Cardiac septum (tissue), 1 donor: ENCODE measurements at places on chromosomes 1 and 21. TPM values are rescaled to one million over a fixed set of nuclear protein-coding genes. Genes with fewer than 3 reads are reported as not detected.

DNA sequence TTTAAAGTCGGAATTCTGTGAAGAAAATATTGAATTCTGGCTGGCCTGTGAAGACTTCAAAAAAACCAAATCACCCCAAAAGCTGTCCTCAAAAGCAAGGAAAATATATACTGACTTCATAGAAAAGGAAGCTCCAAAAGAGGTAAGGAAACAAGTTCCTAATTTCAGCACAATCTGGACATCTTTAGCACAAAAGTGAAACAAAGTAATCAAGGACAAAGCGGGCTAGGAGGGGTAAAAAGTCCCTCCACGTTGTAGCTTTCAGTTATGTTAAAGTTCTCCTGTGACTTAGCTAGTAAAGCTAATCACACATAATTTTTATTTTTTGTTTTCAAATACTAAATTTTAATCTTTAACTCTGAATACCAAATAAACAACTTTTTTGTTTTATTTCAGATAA is 2.2 kb downstream of the RGS2 start:
- no peak for DNase-seq

GRCh38 chr1:67853704-67854103 is 20.4 kb upstream of the GNG12 start:
- no peak for DNase-seq

GRCh38 chr1:14742181-14742980 is 143.9 kb downstream of the KAZN start:
- DNase-seq: no peak

- no peak for DNase-seq
Observed at GRCh38 chr21:16755061-16755460, 757.8 kb upstream of the CXADR start.

GRCh38 chr21:36477001-36477400 is 2.9 kb downstream of the CLDN14 start:
- no peak for DNase-seq

- peak; percentile 91 for DNase-seq
Observed at GRCh38 chr1:153535242-153536011, at the start of gene S100A6. TSS of gene S100A6 (minus strand) at chr1:153535991. CDS start at chr1:153535339, 652 bp downstream.

- no peak for DNase-seq
Observed at GRCh38 chr1:201783058-201783457, 45.9 kb upstream of the IPO9 start.

DNA sequence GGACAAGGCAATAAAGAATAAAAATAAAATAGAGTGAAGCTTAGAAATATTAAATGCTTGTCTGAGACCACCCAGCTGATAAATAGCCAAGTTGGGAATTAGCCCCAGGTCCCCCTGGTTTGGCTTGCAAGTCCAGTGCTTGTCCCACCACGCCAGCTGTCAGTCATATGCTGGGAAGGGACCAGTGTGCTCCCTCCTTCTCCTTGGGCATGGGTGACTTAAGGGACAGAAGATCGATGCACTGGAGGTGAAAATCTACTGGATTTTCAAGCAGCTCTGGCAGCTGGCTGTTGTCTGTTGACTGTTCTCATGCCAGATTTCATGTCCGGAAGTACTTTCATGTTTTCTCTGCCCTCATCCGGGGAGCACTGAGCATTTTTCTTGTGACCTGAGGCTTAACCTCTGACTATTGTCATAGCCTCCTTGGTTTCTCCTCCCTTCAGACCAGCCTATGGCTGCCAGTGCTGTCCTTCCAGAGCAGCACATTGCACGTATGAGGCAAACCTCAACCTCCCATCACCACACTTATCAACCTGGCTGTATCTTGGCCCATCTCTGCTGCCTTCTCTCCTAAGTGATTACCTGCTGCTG is 12.4 kb downstream of the LMOD1 start:
- DNase-seq: no peak

DNA sequence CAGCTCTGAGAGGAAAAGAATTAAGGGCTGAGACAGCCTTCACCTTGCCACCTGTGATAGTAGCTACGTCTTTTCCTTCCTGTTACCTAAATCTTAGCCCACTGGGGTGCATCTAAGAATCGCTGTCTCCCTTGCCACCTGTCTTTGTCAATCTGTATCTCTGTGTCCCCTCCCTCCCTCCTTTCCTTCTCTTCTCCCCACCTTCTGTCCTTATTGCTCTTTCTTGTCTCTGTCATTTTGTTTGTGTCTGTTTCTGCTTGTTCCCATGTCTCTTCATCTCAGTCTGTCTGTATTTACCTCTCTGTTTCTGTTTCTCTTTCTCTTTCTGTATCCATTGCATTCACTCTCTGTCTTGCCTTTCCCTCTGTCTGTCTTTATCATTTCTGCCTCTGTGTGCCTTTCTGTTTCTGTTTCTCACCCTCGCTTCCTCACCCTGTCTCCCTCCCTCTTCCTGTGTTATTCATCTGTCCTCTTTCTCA is 30.2 kb downstream of the SLC22A15 start:
- DNase-seq: no peak

GRCh38 chr1:162357681-162358266 is 18.9 kb downstream of the SPATA46 start:
- no peak for DNase-seq

- DNase-seq: no peak
Observed at GRCh38 chr1:54364995-54365394, 41.2 kb downstream of the SSBP3 start.

DNA sequence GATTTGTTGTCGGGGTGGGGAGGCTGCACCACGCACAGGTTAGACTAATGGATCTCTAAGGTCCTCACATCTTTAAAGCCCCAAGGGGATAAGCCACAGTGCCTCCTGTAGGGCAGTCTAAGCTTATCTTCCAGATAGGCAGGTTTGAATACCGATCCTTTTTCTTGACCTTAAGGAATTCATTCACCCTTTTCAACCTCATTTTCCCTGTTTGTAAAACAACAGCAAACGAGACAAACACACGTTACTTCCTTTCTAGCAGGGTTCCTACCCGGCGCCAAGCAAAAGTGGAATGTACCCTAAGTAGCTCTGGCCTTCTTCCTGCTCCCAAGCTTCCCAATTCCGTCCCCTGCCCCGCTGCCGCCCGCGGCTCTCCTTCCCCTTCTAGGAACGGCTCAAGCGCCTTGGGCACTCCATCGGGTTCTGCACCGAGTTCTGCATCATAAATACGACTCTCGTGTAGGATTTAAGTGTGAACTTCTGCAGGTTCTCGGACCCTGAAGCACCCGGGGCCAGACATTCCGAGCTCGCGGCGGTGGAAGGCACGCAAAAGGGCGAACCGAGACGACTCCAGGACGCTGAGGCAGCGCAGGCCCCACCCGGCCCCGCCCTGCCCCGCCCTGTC is 548 bp upstream of the CDC20 start:
- DNase-seq: no peak

DNA sequence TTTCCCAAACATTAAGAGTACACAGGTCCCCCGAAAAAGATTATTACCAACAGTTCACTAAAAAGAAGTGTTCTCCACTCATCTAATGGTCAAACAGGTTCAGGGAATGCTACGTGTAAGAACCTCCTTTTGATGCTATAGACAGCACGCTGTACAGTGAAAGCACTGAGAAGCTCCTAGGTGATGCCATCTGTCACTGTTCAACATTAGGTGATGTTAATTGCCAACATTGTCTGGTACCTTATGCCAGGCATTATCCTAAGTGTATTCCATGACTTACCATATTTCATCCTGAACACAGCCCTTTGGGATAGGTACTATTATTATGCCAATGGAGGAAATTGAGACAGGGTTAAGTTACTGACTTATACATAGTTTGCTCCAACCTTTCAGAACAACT is 82.1 kb downstream of the DAB1 start:
- DNase-seq: no peak

DNA sequence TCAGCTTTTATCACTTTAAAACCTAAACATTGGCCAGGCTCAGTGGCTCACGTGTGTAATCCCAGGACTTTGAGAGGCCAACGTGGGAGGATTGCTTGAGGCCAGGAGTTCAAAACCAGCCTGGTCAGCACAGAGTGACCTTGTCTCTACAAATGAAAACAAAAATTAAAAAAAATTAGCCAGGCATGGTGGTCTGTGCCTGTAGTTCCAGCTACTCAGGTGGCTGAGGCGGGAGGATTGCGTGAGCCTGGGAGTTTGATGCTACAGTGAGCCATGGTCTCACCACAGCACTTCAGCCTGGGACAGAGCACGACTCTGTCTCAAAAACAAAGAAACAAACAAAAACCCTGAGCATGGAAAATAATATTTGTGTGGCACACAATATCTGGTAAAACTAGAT is 143.5 kb upstream of the HNRNPU start:
- no peak for DNase-seq

- DNase-seq: no peak
Observed at GRCh38 chr1:87949711-87950110, 621.0 kb downstream of the LMO4 start.

- peak; percentile 79 for DNase-seq
Observed at GRCh38 chr1:198656500-198656932, 17.7 kb downstream of the PTPRC start.

DNA sequence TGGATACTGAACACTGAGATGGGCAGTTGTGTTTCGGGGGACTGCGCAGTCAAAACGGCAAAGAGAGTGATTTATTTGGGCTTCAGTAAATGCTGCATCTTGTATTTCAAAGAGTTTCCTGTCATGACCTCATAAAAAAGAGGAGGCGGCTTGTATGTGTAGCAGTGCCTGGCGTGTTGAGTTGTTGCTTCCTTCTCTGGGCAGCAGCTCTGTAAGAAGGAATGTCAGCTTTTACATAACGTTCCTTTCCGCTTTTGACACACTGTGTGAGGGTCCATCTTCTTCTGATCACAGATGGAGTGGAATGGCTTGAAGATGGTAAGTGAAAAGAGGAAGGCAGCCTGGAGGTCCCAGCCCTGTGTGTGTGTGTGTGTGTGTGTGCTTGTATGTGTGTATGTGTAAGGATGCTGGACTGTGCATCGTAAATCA is 941 bp downstream of the ELAVL4 start:
- no peak for DNase-seq

DNA sequence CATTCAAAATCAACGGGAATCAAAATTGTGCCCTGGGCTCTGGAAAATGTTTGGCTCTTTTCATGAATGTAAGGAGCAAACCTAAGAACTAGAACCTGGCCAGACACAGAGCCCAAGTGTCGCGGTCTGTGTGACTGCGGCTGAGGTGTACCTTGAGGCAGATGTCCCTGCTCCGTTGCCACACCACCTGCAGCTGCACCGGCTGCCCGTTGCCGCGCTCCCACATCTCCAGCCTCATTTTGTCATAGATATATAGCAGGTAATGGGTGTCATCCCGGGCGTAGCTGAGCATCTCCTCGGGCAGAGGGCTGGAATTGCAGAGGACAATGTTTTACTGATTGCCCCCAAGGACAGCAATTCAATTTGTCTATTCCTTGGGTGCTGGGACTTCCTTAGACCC is 18.7 kb downstream of the EXOSC10 start:
- no peak for DNase-seq

- DNase-seq: no peak
Observed at GRCh38 chr1:206557636-206558473, 50.5 kb downstream of the RASSF5 start.

DNA sequence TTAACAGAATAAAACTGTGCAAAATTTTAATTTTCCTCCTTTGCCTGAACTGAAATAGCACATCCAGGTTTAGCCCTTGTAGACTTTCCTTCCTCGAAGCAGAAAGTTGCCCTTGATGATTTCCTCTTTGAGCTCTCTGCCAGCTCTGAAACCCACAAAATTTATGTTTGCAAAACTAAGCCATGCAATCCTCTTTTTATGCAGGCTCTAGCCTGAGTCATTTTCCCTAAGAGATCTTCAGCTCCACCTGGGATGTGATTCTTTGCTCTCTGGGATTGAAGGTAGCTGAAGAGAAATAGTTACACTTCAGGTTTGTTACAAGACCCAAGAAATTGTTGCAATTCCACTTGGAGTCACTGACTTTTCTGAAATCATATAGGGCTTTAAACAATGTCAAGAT is 1.4 kb upstream of the F3 start:
- DNase-seq: no peak

GRCh38 chr1:7896994-7897393 is 43.6 kb downstream of the TNFRSF9 start:
- no peak for DNase-seq

DNA sequence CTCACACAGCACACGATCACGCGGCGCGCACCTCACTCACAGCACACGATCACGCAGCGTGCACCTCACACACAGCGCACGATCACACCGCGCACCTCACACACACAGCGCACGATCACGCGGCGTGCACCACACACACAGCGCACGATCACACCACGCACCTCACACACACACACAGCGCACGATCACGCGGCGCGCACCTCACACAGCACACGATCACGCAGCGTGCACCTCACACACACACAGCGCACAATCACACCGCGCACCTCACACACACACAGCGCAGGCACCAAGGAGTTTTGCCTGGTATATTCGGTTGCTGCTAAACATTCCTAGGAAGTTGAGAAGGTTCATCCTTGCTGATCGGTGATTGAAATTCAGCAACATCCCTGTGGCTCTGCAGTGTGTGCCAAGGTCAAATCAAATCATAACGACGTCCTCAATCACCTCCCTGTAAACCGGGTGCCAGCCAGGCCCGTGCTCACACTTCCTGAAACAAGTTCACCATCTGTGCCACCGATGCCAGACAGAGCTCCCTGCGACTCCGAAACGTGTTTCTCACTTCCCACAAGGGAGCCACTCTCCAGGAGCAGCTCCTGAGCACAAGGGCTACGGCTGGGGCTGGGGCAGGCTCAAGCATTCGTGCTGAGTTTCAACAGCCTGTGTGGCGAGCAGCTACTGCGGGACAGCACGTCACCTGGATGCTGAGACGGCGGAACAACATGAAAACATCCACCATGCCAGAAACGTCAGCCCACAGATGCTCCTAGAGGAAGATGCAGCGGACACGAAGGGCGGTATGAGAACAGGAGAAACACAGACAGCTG is 30.2 kb downstream of the WDR4 start:
- no peak for DNase-seq

Gene HES4
- total RNA-seq: 56.5 TPM

Gene GJC2
- total RNA-seq: 1.6 TPM

Gene C1QC
- total RNA-seq: 38.6 TPM

Gene ATAD3C
- total RNA-seq: 0.51 TPM

Gene FAM151A
- 0.22 TPM for total RNA-seq

Gene PHC2
- 101 TPM for total RNA-seq

Gene ZNF648
- not detected for total RNA-seq
